Skin of body (tissue), 3 donors: ENCODE measurements at places on chromosomes 1 and 21. TPM values are rescaled to one million over a fixed set of nuclear protein-coding genes. Genes with fewer than 3 reads are reported as not detected.

GRCh38 chr1:98045211-98045766 lies 124.5 kb upstream of the DPYD start:
- no peak for DNase-seq

DNA sequence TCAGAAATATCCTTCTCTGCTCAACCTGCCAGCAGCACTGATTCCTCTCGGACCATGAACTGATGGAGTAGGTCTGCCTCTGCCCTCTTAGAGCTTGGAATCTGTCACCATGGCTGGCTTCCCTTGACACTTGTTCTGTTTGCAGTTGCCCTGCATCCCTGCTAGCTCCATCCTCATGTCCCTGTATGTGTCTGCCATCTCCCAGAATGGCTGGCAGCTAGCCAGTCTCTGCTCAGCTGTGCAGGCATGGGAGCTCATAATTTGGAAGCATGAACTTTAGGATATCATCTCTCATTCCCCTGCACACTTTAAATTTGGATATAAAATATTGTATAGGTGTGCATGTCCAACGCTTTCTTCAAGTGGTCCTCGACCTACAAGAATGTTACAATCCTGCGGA lies 95.4 kb downstream of the C1orf94 start:
- no peak for DNase-seq

GRCh38 chr1:219544163-219544846 lies 68.6 kb downstream of the ZC3H11B start:
- no peak for DNase-seq

DNA sequence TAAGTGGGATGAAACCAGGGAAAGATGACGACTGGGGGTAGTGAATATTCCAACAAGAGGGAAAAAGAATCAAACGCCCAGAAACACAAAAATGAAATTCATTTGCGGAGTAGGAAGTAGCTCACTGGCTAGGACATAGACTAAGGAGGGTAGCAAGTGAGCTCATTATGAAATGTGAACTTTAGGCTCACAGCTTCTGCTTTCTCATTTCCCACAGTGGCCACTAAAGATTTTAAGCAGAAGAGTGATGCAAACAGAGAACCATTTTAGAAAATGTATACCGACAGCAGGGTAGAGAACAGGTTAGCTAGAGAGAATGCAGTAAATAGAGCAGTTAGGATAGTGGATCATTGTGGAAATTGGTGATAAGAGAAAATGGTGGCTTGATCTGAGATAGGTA lies 3.5 kb downstream of the CD48 start:
- DNase-seq, result no peak

GRCh38 chr1:6959491-6959890 lies 174.2 kb downstream of the CAMTA1 start:
- DNase-seq, result no peak

The RBP7 gene
- total RNA-seq, result 11.6 TPM

GRCh38 chr1:56617141-56617540 lies 28.0 kb upstream of the PRKAA2 start:
- no peak for DNase-seq

The IL19 gene
- total RNA-seq, result not detected

DNA sequence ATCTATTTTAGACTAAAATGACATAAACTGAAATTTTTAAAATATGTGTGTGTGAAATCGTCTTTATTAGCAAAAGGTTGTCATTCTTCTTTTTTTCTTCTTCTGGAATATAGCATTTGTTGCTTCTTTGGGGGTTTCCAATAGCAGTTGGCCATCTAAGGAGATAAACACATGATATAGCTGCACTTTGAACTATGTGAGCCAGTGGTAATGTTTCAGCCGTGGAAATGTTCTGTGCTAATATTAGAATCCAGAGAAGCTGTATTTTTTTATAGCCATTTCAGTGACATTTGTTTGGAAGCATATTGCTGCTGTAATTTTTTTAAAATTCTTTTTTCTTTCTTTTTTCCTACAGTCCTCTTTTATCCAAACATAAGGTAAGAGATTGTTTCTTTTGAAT lies 75.1 kb downstream of the CNST start:
- peak; percentile 5 for DNase-seq

DNA sequence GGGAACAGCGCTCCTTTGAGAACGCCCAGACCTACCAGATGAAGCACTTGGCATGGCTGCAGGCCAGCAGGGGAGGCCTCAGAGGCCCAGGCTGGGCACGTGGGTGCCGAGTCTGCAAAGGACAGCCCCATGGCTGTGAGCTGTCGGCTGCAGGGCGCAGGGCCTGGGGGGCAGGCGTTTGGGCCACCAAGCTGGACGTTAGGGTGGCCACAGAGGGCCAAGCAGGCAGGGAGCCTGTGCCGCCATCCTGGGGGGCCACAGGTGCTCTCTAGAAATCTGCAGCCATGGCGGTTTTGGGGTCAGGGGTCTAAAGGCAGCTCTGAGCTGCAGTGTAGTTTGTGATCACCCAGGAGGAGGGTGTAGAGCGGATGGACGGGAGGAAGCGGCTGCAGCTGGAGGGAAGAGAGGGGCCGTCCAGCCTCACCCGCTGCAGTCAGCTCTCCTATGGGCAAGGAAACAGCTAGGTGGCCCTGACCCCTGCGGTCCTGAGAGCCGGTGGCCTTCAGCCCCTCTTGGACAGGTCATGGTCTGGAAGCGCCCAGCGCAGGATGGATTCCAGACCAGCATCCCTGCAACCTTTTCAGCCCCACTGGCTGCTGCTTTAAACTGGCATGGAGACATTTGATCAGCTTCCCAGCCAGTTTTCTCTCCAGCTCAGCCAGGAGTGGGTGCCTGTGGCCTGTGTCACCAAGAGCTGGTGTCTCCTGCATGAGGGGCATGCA lies 11.0 kb downstream of the IBA57 start:
- no peak for DNase-seq

DNA sequence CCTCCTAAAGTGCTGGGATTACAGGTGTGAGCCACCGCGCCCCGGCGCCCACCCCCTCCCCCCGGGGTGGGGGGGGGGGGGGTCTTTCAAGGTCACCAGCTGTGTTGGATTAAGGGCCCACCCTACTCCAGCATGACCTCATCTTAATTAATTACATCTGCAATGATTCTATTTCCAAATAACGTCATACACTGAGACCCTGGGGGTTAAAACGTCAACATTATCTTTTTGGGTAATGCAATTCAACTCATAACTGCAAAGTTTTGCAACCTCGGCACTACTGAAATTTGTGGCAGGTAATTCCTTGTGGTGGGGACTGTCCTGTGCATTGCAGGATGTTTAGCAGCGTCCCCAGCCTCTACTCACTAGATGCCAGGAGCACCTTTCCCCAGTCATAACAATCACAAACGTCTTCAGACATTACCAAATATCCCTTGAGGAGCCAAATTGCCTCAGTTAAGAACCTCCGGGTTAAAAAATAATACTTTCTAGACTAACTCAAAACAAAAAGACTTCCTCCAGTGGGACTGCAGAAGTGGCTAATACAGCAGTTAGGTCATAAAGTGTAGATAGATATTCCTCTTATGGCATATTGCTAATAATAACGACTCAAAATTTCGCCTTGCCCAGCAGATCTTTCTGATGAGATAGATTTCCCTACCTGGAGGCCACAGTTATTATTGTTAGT lies 233.0 kb upstream of the KAZN start:
- DNase-seq, result peak; percentile 67

- DNase-seq, result no peak
Measured at GRCh38 chr1:218553197-218553596, 208.1 kb downstream of the TGFB2 start.

- no peak for DNase-seq
Measured at GRCh38 chr1:99181892-99182291, 82.4 kb upstream of the PLPPR4 start.

GRCh38 chr1:10033359-10033845 lies 644 bp downstream of the UBE4B start:
- no peak for DNase-seq

The LHX4 gene
- 0.10 TPM for total RNA-seq

GRCh38 chr1:89887270-89887669 lies 66.4 kb downstream of the LRRC8D start:
- no peak for DNase-seq

DNA sequence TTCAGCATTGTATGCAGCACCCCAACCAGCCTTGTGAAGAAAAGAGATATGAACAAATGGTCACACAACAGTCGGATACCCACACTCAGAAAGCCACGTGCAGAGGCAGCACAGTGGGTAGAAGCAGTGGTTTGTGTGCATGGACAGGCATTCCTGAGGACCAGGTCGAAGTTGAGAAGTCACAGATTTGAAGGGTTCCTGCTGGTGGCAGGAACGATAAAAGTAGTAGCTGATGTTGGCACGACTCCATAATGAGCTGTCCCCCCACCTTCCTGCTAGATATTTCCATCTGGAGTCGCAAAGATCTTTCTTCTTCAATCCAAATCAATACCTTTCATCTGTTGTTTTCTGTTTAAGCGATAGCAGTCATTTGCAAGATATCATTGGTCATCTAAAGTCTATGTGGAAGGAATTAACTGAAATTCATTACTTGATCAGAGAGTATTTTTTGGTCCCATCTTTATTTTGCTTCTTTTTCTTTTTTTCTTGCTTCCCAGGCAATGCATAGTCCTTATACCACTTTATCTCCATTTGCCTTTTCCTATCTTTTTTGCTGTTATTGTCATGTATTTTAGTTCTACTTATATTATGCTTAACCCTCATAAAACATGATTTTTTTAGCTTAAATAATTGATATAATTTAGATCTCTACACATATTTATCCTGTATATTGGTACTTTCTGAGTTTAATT lies 176.4 kb downstream of the DHRS3 start:
- DNase-seq, result no peak

DNA sequence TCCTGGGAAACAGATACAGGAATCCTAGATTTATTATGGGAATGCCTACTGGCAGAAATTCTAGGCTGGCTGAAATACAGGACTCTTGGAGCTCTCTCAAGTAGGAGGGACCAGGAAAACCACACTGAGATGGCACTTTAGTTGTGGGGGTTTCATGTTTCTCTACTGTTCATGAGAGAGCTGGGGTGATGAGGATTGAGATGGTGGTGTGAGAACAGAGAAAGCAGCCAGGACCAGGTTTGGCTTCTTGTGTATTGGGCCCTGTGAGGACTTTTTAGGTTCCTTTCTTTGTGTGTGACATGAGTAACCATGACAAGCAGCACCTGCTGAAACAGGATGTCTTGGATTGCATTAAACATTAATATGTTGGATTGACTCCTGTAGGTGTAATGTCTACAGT lies 4.9 kb downstream of the ARID1A start:
- no peak for DNase-seq

GRCh38 chr1:103953386-103953785 lies 203.7 kb downstream of the AMY1C start:
- DNase-seq, result no peak

The LCA5L gene
- 0.89 TPM for total RNA-seq

GRCh38 chr1:172551279-172551678 lies 18.3 kb downstream of the SUCO start:
- no peak for DNase-seq

- DNase-seq, result peak; percentile 70
Measured at GRCh38 chr1:154669464-154670282, 61.7 kb upstream of the ADAR start.

The COPA gene
- total RNA-seq, result 178 TPM

DNA sequence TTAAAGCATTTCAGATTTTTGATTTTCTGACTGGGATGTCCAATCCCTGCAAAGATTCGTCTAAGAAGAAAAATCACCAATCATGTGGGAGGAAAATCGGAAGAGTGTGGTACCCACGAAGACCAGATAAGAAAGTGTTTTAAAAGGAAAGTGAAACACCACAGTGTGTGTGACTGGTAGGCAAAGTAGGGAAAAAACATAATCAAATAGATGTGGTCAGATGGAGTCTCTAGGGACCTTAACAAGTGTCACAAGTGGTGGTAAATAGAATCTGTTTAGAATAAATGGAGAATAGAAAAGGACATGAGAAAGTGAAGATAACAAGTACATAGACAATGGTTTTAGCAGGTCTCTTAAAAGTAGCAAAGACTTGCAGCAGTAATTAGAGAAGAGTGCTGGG lies 154.6 kb downstream of the SLC30A10 start:
- DNase-seq, result no peak

DNA sequence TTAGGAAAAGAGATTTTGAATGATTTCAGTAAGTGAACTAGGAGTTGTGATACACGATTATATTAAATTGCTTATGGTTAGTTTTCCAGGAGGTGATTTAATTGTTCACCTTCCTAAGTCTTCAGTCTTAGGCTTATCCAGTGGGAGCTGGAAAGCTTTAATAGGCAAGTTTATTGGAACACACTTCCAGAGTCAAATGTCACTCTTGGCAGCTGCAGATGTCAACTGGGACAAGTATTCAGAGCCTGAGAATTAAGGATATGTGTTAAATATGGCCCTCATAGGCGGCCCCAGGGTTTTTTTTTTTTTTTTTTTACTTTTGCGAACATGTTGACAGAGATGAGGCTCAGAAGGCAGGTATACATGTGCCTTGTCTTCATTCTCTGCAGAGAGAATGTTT lies 29.2 kb downstream of the UCK2 start:
- no peak for DNase-seq

DNA sequence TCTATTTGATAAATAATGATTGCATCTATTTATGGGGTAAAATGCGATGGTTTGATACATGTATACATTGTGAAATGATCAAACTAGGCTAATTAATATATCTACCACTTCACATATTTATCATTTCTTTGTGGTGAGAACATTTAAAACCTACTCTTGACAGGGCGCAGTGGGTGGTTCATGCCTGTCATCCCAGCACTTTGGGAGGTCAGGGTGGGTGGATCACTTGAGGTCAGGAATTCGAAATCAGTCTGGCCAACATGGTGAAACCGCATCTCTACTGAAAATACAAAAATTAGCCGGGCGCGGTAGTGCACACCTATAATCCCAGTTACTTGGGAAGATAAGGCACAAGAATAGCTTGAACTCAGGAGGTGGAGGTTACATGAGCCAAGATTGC lies 25.3 kb downstream of the PLEKHA6 start:
- DNase-seq, result no peak

DNA sequence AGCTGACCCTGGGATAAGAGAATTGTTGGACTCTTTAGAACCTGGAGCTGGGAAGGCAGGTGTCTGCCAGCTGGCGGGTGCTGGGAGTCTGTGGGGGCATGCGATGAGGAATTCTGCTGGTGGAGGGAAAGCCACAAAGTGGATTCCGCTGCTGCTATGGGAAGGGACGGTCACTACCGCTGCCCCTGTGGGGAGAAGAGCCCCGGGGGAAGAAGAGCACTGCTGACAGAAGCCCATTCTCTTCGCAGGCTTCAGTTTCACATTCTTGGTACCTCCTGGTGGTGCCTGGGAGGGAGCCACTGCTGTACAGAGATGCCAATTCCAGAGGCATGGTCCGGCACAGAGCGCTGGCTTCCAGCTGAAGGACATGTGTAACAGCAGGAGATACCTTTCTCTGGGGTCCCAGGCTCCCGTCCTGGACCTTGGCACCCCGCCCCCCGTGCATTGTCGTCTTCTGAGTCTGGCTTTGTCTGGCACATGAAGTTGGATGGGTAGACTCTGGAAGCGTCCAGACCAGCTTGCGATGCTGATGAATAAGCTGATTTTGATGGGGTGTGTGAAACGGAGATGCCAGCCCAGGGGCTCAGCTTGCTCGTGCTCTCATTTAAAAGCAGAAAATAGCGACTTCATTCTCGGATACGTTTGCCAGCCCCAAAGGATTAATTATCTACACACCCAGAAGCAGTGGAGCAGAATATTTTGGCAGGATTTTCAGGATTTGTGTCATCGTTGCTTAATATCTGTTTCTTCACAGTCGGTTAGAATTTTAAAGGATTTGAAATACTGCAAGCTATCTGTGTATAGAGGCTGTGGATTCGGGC lies 13.2 kb downstream of the PDXK start:
- peak; percentile 42 for DNase-seq

The KIF26B gene
- total RNA-seq, result 5.8 TPM
